ENCODE measurements at places on chromosomes 7 and 10.
A peak's percentile ranks its signal among the peaks of the same experiment; 100 is the strongest.

DNA sequence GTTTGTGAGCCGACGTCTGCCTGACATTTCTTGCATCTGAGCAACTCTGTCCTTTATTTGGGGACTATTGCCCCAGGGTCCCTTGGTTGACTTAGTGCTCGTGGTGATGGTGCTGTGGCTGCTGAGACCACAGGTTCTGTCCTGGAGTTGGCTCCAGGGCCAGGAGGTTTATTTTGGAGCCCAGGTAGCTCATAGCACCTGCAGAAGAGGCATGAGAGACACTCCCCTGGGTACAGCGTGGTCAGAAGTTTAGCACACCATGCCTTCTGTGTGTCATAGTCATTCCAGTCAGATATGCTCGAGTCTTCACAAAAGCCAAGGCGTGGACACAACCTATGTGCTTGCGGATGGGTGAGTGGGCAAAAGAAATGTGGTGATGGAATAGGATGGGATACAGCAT is 496.9 kb downstream of the TCERG1L start:
- DNase-seq, result no peak

DNA sequence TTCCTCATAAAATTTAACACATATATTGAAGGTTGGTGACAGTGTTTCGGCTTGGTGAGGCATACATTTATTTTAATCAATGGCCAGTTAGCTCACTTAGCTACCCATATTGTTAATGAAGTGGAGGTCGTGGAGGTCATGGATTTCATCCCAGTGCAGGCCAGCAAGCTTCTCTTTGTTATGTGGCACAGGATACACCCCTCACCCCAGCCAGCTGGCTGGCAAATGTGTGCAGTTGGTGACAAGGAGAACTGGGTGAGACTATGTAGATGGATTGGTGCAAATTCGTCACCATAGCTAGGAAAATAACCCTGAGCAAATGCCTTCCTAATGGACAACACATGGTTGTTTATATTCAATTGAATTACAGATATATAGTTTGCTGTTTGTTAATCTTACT is 50.5 kb upstream of the FOXP2 start:
- DNase-seq, result no peak

- DNase-seq, result no peak
Measured at GRCh38 chr10:43417950-43418768, 9.2 kb upstream of the HNRNPF start.

DNA sequence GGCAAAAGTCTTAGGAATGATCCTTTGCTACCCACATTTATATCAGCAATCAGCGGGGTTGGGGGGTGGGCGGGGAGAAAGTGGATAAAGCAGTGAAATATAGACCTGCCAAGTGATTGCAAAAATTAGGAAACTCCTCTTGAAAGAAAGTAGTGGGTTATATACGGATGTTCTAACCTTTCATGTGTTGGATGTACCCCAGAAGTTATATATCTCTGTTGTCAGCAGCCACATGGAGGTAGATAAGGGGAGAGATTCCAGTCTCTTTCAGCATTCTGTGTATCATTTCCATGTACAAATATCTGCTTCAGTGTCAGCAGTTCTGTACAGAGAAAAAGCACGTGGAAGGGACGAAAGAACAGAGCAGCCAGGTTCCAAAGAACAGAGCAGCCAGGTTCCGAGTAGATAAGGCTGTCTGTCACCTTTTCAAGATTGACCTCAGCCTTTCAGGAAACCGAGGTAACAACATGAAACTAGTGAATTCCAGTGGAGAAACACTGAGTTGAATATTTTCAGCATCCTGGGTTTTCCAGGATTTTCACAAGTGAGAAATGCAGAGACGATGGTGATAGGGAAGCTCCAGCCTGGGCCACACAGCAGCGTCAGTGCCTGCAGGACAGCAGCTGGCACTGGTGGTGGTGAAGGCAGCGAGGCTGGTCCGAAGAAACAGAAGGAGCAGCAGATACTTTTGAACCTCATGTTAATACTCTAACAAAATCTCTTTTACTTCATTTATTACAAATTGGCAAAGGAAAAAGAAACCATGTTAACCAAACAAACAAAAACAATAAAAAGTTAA is 212.3 kb downstream of the C7orf25 start:
- DNase-seq, result no peak

DNA sequence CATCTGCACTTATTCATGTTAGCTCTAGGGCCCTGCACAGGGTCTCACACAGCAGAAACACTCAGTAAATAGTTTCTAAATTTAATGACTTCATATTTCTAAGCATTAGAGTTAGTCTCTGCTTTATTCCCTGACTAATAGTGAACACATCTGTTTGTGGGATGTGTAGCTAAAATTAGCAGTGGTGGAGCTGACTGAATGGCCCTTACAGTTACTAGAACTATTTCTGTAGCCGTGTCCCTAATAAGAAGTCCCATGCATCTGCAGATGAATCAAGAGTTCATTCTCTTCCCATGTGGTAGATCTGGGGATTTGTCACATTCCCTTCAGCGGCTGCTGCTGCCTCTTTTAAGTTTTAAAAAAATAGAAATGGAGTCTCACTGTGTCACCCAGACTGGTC is 11.7 kb downstream of the MAP3K8 start:
- no peak for DNase-seq

GRCh38 chr10:130615457-130615856 is 479.3 kb downstream of the GLRX3 start:
- no peak for DNase-seq

GRCh38 chr7:17556247-17556956 is 257.9 kb downstream of the AHR start:
- DNase-seq, result no peak

- DNase-seq, result no peak
Measured at GRCh38 chr10:80203835-80204676, 1.3 kb downstream of the ANXA11 start.

DNA sequence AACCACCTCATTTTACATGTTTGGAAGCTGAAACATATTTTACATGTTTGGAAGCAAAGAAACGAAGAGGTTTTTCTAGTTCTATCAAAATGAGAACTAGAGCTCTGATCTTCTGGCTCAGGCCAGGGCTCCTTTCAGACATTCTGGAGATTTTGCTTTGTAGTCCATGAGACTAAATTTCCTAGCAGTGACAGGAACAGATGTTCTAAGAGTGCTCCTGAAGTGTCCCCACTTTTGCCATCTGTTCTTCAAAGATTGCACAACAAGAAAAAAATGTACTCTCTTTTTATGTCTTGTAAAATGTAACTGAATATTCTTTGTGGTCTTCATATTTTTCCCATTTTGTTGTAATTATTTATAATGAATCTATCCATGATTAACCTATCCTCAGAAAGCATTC is 196.4 kb upstream of the PCLO start:
- DNase-seq, result no peak

DNA sequence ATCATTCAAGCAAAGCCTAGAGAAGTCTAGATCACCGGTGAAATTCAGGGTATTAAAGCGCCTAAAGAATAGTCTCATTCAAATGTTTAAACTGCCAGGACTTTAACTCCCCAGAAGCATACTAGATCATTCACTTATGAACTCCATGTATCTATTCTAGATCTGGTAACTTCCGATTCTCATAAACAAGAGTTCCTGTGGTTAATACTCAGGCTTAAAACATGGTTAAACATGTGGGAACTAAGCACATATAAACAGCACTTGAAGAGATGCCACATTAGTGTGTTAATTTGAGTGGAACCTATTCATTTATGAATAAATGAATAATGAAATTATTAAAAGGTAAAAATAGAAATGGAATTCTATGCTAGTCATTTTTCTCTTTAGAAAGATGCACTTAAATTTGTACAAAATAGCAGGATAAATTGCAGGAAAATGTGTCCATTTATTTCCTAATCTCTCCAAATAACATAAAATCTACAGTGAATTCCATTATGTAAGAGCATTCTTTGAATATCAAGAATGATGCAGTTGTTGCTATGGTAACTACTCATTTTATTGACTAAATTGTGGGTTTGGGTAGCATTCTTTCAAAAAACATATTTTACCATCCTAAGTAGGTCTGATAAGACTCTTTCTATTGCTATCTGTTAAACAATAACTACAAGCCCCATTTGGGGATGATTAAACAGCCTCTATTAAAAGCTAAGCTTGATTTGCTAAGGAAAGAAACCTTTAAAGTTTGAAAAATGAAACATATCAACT is 147.6 kb upstream of the TMEM168 start:
- DNase-seq, result no peak

GRCh38 chr10:74585231-74586087 is 240.9 kb upstream of the KAT6B start:
- peak; percentile 19 for DNase-seq

GRCh38 chr7:130921391-130922180 is 187.6 kb upstream of the KLF14 start:
- no peak for DNase-seq

Measured in activated T-cell treated with anti-CD3 and anti-CD28 coated beads for 4 hours (primary cell).